SHP77 (cell line): ENCODE measurements at places on chromosomes 13 and 19.

GRCh38 chr19:4267101-4267900, 11.8 kb upstream of the SHD start:
- DNase-seq: peak; percentile 26

DNA sequence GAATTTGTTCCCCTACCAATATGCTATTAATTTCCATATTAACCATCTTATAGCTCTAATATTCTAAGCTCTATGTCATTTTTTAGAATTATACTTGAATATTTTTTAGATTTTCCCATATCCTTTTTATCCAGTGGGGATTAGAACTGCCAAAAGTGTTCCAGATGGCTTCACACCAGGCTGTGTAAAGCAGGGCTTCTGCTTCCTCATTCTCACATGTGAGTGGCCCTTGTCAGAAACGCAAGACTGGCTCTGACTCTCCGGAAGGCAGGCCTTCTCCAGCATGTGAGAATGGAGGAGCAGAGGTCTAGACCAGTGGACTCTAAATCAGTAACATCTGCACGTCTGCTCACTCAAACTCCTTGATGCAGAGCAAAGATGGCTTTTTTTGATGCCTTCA, 650.1 kb downstream of the FGF9 start:
- DNase-seq: no peak

GRCh38 chr13:94598281-94598680, 2.3 kb upstream of the TGDS start:
- no peak for DNase-seq

DNA sequence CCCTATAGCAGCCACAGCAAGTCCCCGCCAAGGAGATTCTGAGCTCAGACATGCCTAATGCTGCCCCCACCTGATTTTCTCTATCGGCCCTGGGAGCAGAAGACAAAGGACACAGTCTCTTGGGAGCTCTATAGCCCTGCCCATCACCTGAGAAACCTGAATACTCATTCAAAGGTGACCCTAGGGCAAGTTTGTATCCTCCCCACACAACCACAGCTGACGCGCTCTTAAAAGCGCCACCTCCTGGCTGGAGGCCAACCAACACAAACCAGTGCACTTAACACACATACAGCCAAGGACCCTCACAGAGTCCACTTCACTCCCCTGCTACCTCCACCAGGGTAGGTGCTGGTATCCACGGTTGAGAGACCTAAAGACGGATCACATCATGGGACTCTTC, 8.8 kb upstream of the IGFL4 start:
- peak; percentile 18 for DNase-seq
